Progenitor cell of endocrine pancreas (in vitro differentiated cells): ENCODE measurements at places on chromosomes 12 and 14.

- no peak for DNase-seq
Measured at GRCh38 chr14:59359431-59360124, 105.6 kb downstream of the GPR135 start.

- DNase-seq, result no peak
Measured at GRCh38 chr12:131138638-131139362, 185.1 kb downstream of the ADGRD1 start.

- DNase-seq, result no peak
Measured at GRCh38 chr14:102975662-102976061, 53.2 kb downstream of the AMN start.

GRCh38 chr14:39807271-39807670 lies 375.0 kb upstream of the FBXO33 start:
- no peak for DNase-seq

DNA sequence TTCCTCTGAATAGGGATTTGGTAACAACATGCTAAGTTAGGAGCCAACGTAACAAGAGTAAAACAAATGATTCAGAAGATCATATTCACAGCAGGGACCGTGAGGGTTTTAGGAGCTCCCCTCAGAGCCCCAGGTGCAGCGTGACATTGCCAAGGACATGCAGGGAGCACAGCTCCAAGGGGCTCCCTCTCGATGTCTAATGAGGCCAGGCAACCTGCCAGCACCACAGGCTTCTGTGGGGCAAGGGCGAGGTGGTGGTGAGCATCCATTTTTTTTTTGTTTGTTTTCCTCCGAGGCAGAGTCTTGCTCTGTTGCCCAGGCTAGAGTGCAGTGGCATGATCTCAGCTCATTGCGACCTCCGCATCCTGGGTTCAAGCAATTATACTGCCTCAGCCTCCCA lies 95.1 kb upstream of the PTPRB start:
- DNase-seq, result no peak

DNA sequence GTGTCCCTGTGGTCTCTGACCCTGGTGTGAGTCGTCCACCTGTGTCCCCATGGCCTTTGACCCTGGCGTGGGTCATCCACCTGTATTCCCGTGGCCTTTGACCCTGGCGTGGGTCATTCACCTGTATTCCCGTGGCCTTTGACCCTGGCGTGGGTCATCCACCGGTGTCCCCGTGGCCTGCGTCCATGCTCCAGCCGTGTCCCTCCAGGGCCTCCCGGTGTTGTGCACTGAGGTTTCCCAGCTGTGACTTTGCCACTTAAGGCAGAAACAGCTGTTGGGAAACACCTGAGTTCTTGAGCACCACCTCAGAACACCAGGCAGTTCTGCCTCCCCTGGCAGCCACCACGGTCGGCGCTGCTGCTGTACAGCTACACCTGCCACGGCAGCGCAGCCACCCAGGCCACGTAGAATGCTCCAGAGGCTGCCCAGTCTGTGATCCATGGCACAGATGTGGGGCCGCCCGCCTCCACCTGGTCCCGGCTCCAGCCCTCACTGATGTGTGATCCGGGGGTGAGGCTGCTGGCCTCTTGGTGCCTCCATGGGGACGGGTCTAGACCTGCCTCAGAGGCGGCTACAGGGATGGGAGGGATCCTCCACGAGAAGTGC lies 69.1 kb upstream of the GALNT9 start:
- no peak for DNase-seq
